Hippocampal formation (tissue), 2 donors: ENCODE measurements at places on chromosomes 3 and 15.

- no peak for DNase-seq
Measured at GRCh38 chr3:68817243-68817642, 115.1 kb downstream of the TAFA4 start.

DNA sequence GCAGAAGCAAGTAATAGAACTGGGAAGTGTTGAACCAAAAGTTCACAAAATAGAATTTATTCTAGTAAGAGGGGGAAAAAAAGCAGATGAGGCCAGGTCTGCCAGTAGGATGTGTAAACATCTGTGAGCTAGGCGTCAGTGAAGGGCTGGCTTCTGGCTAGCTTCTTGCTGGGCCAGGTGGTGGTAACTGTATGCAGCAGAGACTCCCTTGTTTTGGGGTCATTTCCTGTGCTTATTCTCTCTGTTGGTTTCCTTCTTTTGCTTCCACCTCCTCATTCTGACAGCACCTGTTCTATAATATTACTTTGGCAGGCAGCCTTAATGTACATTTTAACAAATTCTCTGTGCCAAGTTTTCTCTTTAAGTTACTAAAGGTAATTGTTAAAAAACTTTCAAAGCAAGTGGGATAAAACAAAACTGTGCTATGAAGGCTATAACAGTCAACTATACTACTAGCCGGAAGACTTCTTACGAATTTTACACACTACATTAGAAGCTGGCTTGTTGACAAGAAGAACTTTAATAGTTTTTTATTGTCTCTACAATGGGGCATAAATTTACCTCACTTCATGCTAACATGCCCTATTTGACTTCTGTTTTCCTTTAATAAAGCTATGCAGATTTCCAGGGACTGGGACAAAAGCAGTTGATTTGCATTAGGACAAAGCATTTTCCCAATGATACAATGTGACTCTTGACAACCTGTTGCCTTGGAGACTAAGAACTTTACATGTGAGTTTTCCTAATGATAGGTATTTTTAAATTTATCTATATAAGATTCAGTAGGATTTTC, 318.8 kb upstream of the NAALADL2 start:
- no peak for DNase-seq

- DNase-seq = no peak
Measured at GRCh38 chr3:128311441-128311844, 155.2 kb downstream of the DNAJB8 start.

DNA sequence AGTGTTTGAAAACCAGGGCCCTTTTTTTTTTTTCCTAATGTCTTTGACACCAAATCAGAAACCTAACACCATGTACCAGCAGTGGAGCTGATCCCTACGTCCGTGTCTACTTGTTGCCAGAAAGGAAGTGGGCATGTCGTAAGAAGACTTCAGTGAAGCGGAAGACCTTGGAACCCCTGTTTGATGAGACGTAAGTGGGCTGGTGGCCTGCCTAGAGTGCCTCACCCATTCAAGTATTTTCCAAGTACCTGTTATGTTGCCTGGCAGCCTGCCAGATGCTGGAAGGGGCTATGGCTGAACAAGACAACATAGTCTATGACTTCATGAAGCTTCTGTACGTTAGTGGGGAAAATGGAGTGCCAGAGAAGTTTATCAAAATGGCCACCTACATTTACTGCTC, 39.7 kb downstream of the ESYT3 start:
- no peak for DNase-seq

DNA sequence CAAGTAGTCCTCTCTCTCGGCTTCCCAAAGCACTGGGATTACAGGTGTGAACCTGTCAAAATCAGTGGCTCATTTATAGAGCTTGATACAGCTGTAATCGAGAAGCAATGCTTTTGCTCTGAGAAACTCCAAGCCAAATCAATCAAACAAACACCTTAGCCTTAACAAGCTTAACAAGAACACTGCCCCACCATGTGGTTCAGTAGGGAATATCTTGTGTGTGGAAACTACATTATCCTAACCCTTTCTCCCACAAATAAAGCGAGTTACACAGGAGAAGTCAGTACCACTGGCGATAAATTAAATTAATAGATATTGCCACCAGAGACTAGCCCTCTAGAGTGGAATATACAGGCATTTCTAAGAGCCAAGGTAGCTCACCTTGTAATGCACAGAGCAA, 13.9 kb downstream of the CDAN1 start:
- no peak for DNase-seq

- peak; percentile 40 for DNase-seq
Measured at GRCh38 chr3:15815696-15816095, 17.9 kb upstream of the ANKRD28 start.

DNA sequence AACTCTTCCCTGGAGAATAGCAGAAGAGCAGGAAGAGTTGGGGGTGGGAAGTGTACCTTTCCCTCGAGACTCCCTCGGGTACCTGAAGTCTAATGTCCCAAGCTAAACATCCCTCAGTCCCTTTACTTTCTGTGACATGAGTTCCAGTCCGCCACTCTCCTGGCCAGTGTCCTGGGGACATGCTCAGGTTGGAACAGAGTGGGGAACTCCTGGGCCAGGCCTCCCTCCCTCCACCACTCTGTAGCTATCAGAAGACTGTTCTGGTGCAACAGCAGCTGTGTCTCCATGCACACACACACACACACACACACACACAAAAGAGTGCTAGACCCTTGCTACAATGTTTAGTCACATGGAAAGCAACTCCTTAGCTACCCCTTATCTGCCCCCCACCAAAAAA, 155.0 kb upstream of the HES1 start:
- no peak for DNase-seq

- DNase-seq = no peak
Measured at GRCh38 chr3:58880182-58880581, 169.6 kb downstream of the CFAP20DC start.

DNA sequence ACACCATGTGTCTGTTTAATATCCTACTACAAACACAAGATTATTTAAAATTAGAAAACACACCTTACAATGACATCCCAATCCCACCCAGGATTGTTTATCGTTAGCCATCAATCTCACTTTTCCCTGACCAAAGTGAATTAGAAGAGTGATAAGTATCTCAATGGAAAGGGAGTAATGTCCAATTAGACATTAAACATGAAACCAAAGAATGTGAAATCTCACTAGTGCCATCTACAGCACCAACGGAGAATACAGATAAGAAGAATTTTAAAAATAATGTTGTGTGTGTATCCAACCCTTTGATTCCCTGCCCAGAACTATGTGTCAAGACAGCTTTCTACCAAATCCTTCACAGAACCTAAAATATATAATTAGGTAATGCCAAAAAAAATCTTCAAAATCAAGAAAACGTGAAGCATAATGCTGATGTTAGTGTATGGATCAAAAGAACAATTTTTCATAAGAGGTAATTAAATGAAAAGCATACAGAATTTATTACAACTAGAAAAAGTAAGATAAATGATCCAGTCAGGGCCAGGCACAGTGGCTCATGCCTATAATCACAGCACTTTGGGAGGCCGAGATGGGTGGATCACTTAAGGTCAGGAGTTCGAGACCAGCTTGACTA, 64.2 kb downstream of the SCAPER start:
- no peak for DNase-seq

- DNase-seq = no peak
Measured at GRCh38 chr3:111610189-111610588, 15.0 kb upstream of the ZBED2 start.

GRCh38 chr3:69120879-69121464, 1.4 kb downstream of the LMOD3 start:
- peak; percentile 51 for DNase-seq

DNA sequence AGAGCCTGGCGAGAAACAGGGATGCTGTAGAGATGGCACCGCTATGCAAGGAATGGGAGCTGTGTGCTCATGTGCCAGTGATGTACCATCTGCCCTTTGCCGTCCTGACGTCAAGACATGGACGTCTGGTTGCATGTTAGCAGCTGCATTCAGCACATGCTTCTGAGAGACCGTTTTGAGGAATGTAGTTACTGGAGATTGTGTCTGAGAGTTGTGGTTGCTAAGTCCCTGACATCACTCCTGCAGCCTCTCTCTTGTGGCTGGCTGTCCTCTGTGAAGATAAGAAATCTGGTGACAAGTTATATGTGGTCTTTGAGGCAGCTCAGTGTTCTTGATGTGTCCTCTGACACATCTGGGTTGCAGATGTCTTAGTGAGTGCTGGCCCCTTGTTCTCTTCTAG, 165.1 kb downstream of the APBA2 start:
- DNase-seq = no peak

GRCh38 chr15:90001683-90002427, 731 bp downstream of the ZNF710 start:
- DNase-seq = no peak

GRCh38 chr15:35102186-35102585, 17.1 kb upstream of the NANOGP8 start:
- DNase-seq = no peak

- no peak for DNase-seq
Measured at GRCh38 chr3:70010346-70010745, 10.8 kb downstream of the SAMMSON start.

DNA sequence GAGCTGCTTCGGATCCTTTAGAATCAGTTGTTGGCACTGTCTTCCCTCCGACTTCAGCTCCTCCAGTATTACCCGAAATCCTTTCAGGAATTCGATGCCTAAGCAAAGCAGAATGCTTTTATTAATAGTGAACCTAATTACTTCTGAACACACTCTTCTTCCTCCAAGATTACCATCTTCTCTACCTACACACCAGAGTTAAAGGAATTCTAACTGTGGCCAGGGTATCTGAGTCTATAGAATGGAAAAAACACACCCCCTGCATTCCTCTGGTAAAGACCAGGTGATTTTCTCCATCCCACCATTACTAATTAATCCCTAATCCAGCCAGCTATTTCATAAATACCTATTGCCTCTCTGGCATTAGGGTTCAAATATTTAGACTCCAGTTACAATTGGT, 49.8 kb downstream of the SPATA12 start:
- no peak for DNase-seq

GRCh38 chr3:117706756-117707155, 997.2 kb downstream of the TUSC7 start:
- DNase-seq = no peak

- DNase-seq = no peak
Measured at GRCh38 chr3:27666272-27666671, 55.9 kb downstream of the EOMES start.

GRCh38 chr3:45126730-45127129, 19.4 kb downstream of the CDCP1 start:
- no peak for DNase-seq

DNA sequence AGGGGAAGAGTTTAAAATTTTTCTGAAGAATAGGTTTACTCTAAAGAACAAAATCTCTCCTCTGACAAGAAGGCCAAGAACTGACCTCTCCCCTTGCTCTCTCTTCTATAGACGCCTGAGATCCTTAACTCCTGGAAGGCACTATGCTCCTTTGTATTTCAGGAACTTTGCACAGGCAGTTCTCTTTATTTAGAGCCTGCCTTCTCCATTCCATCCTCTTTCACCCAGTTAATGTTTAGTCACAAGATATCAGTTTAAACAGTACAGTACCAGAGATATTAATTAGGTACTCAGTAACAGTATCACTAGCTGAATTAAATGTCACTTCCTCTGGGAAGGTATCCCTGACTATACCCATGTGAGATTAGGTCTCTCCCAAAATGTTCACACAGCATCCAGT, 33.5 kb downstream of the HERC1 start:
- no peak for DNase-seq

DNA sequence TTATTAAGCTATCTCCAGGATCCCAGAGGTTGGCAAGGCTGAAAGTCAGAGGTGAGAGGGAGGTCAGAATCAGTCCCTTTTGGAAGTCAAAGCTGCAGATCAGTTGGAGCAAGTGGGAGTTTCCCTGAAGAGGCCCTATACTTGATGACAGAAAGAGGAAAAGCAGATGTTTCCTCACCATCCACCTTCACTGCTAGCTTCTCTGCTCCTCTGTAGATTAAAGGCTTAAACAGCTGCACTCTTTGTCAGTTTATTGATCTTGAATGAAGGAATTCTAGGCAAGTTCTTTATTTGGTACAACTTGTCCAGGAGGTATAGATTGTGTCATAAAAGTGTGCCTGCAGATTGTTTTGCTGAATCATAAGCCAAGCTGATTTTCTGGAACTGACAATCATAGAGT, 408.2 kb upstream of the TGFBR2 start:
- no peak for DNase-seq

DNA sequence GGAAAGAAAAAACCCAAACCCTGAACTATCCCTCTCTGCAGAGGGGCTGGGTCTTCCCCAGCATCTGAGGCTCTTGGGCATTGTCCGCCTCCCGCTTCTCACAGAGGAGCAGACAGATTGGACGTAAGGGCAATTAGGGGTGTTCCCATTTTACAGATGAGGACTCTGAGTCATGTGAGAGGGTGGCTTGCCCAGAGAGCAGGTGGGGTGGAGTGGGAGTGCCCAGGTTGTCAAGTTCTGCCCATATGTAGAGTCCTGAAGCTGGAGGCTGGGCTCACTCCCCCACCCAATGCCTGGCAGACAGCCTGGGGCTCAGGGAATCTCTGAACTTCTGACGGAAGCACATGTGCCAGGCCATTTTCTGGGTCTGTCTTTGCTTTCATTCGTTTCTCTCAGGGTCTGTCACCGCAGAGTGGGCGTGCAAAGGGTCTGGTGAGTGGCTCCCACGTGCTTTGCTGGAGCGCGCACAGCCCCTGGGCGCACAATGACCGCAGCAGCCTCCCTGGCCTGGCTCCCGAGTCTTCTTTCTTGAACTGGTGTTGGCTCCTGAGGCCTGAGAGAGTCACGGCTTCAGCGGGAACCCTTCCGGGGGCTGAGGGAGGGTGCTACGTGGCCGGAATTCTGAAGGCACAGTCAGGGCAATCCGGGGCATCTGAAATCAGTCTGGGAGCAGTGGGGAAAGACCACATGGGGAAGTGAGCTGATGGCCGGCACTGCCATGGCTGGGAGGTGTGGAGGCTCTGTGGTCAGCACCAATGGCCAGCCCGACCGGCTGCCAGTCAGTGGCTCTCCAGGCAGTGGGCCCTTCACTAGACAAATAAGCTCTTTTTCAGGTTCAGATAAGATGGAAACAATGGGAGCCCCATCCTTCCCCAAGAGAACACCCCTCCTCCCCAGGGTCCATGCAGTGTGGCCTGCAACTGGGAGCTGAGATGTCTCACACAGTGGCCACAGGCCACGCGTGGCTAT, 1.1 kb upstream of the TRPM1 start:
- DNase-seq = no peak

DNA sequence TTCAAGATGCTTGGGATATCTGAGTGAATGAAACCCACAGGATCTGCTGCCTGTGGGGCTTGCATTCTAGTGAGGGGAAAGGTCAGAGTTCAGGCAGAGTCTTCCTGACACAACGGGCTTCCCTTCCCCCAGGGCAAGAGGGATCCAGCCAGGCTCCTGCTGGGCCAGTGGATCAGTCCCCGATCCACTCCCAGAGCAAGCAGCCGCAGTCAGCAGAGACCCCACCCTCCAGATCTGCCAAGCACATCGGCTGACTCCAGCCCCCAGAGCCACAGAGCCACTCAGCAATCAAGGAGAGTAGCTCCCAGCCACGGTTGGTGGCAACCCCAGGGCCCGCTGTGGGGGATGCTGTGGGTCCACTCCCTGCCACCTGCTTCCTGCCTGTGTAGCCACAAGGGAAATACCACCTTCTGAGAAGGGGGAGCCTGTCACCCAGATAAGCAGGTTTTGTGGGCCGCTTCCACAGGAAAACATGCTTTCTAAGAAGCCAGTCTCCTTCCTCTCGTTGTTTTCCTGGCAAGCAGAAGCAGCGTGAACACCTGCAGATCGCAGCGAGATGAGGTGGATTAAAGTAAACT, 44.9 kb downstream of the CPN2 start:
- no peak for DNase-seq

GRCh38 chr3:161026612-161027510, 78.3 kb downstream of the B3GALNT1 start:
- DNase-seq = no peak

- DNase-seq = no peak
Measured at GRCh38 chr3:136819731-136820679, 1.1 kb downstream of the SLC35G2 start.
